HL-60 (cell line): ENCODE measurements at places on chromosomes 6 and 20.

DNA sequence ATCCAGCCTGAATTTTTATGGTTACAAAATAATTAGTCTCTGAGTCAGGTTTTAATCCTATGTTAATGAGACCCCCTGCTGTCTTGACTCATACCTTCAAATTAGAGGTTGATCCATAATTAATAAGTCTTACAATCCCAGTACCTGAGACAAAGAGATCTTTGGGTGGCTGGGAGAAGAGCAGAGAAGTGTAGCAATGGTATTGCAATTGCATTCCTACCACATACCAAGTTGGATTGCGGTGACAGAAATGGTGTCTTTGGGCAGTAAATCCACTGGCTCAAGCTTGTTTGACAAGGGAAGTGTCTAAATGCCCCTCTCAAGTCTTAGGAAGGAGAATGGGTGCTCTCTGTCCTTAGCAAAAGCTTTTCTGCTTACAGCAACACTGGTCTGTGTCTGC, 150.4 kb downstream of the BTBD3 start:
- no peak for DNase-seq

DNA sequence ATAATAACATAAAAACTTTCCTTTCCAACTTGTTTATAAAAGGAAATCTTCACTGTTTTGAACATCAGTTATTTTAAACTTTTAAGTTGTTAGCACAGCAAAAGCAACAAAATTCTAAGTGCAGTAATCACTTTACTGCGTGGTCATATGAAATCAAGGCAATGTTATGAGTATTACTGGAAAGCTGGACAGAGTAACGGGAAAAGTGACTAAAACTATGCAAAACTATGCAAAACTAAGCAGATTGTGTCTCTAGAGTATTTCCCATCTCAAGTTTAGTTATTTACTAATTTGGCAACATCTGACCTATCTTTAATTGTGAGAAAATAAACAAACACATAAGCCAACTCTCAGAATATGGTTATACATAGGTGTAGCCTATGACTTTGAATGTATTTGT, 10.9 kb upstream of the ANKEF1 start:
- DNase-seq = no peak

DNA sequence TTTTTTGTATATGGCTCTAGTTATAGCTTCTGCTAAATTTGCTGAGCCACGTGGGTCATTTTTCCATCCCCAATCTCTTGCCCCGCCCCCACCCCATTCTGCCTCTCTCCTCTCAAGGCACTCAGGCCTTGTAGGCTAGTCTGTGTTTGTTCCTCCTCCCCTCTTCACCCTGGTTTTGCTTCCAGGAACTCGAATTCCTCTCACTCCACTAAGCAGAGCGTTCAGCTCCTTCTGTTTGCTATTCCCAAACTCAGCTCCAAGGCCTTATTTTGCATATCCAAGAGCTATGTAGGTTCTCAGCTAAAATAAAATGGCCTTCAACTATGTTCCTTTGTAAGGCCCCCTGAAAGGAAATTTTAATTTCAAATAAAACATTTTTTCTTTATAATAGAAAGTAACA, 1293.7 kb downstream of the EPHA7 start:
- DNase-seq = no peak

GRCh38 chr6:72826037-72826436, 204.2 kb downstream of the KCNQ5 start:
- no peak for DNase-seq

DNA sequence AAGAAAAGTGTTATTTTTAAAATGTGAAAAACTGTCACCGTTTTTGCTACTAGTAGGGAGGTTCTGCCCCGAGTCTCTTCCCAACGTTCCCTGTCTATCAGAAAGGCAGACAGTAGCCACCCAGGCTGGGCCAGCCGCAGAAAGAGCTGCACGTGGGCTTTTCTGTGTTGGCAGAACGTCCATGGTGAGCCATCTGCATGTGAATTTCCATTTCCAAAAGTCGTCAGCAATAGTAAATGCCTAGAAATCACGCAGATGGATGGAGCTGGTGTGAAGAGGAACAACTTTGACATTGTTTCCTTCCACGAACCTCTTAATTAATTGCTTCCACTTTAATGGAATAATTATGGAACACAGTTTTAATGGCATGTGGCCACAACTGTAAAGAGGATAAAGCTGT, 97.5 kb downstream of the FAM120B start:
- no peak for DNase-seq

DNA sequence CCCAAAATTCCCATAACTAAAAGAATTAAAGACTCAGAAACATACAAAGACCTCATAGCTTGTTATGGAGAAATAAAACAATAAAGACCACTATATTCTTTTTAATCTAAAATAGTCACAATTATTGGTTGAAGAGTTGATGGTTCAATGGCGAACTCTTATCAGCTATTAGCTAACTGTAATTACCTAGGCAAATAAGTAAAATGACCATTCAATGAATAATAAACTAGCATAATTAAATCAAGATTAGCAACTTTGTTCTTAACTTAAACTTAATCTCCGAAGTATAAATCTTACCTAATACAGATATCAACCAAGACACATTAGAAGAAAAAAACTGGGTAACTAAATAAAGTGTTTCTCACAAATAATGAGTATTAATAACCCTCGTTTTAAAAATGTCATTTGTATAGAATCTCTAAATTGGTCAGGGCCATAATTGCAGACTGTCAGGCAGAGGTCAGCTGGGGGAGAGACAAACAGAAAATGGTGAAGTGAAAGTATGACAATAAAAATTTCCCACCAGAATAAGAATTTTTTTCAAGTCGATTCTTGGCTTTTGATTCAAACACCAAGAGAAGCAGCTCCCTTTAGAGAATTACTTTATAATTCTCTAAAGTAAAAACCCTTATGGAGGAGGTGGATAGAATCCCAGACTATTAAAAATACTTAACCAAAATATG, 1.7 kb downstream of the FKBP5 start:
- no peak for DNase-seq

- DNase-seq = no peak
These were observed 838 bp upstream of the NKX2-2 start for GRCh38 chr20:21514553-21515251.

- DNase-seq = no peak
These were observed 48.3 kb downstream of the PROKR2 start for GRCh38 chr20:5268449-5268848.

DNA sequence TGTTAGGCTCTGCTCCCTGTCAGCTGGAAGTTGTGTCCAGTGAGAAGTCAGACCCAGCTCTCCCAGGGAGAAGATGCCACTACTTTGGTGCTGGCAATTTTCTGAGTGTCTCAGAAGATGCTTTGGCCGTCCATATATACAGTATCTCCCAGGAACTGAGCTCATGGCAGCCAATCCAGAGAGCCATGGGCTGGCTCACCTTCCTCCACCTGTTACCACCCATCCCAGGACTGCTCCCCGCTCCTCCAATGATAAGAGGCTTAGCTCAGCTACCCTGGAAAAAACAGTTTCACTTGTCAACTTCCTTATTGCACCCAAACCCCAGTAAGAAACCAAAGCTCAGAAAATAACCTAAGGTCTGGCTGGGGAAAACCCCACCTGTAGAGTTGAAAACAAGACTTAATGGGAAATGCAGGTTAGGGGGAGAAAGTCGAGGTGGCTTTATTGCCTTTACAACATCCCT, at the start of gene BNIP5:
TSS of gene BNIP5 (minus strand) at position 110 of the 463 bp plus-strand sequence. CDS start 6,198 bp downstream, outside the sequence.
- no peak for DNase-seq

DNA sequence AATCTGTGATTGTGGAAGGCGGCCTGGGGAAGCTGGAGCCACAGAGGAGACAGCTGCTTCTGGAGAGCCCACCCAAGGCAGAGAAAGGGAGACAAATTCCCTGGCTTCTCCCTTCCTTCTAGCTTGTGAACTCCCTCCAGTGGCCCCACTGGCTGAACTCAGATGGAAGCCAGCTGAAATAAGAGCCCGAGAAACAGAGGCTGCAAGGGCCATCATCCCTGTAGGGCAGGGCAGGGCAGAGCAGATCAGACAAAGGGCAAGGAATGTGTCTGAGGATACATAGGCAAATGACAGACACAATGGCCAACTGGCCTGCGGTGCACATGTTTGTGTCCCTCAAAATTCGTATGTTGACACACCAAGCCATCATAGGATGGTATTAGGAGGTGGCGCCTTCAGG, 25.3 kb downstream of the MDFI start:
- DNase-seq = no peak

DNA sequence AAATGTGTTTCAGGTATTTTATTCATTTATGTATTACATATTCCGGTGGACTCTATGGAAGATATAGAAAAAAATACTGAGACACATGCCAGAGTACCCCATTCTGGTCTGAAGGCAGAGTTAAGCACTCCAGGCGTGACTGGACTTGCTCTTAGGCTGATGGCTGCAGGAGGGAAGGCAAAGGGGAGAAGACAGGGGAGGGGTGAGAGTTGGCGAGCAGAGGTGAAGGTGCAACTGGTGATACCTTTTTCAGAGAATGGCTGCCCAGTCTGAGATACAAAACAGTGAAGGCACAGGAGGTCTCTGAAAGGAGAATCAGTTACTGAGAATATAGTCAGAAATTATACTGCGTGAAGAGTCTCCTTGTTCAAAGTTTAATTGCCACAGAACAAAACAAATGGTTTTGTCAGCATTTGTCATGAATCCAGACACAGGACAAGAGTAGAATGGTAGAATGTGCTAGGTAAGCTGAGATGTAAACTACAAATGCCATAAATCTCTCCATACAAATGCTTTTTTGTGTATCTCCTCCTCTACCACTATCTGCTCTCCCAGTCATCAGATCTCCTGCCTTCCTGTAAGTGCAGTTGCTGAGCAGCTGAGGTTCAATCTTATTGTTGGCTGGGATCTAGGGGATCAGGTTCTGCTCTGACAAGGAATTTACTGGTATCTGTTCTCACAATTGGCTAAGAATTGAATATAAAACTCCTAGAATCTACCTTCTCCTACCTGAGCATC, 104.2 kb upstream of the DST start:
- no peak for DNase-seq

DNA sequence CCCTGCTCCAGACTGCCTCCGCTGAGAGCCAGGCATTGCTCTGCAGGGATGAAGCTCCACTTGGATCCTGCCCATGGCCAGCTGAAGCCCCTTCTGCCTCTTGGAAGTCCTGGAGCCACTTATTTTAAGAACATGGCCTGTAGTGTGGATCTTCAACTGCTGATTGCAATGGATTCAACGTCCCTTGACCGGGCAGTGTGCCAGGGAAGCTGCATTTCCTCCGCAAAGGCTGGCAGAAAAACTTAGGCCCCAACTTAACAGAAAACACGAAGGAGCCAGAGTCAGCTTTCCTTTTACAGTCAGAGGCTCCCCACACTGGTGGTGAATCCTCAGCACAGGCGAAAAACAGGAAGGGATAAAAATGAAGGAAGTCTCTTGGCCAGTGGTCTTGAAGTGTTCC, 26.3 kb upstream of the FOXQ1 start:
- DNase-seq = no peak

GRCh38 chr6:156427345-156427744, 349.8 kb upstream of the ARID1B start:
- DNase-seq = no peak

DNA sequence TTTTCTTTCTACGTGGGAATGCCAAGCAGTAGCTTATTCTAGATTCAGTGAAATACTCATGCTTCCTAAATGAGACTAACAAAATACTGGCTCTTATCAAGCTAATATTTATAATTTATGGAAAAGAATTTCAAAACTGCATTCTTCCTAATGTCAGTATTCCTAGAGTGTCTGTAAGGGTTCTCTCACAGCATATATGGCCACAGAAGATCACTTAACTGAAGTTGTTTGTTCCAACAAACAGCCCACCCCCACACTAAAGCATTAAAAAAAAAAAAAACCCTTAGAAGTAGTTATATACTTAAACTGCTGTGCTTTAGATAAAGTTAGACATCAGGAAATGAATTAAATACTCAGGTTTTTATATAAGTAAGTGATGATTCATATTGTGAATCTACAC, 247.7 kb upstream of the HSF2 start:
- no peak for DNase-seq

DNA sequence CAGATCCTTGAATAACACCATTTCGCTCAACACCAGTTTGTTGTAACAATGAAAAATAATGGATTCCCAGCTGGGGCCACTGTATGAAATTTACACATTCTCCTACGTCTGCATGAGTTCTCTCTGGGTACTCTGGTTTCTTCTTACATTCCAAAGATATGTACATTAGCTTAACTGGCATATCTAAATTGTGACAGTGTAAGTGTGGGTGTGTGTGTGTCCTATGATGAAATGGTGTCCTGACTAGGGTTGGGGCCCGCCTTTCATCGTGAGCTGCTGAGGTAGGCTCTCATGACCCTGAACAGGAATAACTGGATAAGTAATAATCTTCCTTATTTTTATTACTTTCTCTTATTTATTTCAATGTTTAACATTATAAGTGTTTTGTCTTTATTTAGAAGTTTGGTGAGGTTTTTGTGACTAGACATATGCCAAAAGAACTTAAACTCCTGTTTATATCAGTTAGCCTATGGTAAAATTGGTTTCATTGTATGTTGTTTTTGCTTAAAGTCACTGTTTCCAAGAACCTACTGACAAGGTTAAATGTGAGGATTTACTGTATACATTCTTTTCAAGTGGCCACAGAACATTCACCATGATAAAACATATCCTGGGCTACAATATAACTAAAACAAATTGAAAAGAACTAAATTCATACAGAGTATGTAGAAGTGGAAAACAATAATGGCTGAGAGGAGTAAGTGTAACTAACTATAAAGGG, 42.4 kb downstream of the RBL1 start:
- no peak for DNase-seq

- DNase-seq = no peak
These were observed 38.4 kb downstream of the LRRC1 start for GRCh38 chr6:53833155-53833554.

- DNase-seq = no peak
These were observed 15.6 kb upstream of the BPHL start for GRCh38 chr6:3102875-3103274.

DNA sequence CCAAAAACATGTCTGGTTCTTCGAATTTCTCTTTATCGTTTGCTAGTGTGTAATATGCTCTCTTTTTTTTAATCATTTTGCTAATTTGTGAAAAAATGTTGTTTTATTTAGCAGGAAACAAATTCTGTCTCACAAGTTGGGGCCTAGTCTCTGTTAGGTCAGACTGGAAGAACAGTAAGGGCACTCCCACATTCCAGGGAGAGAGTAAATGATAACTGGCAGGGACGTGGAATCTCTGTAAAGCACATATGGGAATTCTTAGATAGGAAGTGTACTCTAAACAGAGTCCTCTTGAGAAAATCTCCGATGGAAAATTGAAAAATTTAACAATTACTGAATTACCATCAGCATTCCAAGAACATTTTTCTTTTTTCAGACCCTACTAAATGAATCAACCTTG, 16.4 kb upstream of the CCDC28A start:
- no peak for DNase-seq

GRCh38 chr6:167293590-167294091, 2.5 kb downstream of the UNC93A start:
- no peak for DNase-seq

DNA sequence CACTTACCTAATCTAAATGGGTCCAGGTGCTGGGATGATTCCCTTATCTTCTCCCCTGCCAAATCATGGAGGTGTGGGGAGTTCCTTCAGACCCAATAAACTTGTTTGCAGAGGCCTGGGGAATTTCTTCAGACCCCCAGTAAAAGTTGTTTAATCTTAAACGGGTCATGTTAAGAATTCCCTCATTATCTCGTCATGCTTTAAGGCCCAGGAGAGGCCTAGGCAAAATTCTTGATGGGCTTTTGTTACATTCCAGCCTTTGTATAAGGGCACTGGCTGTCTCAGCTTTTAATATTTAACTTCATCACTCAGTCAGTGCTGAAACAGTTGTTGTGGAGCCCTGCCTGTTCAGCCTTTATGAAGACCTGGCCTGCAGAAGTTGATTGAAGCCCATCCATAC, 11.0 kb upstream of the SLC35B3 start:
- DNase-seq = no peak

- no peak for DNase-seq
These were observed 26.8 kb downstream of the FBXL4 start for GRCh38 chr6:98920904-98921431.
